Stimulated activated CD4-positive, alpha-beta T cell treated with anti-CD3 and anti-CD28 coated beads, TNF-alpha, amount 100 ng/mL, for 48 hours (primary cell): ENCODE measurements at places on chromosomes 11 and 22.

DNA sequence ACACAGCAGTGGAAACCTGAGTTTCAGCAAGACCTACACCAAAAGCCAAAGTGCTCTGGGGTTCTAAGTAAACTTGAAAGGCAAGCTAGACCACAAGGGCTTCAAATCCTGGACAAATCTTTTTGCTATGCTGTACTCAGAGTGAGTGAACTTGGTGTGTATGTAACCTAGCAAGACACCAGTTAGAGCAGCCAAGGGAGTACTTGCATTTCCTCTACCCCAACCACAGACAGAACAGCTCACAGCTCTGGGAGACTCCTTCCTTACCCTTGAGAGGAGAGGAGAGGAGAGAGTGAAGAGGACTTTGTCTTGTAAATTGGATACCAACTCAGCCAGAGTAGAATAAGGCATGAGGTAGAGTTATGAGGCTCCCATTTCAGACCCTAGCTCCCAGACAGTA lies 71.4 kb downstream of the CTSC start:
- DNase-seq, result no peak

DNA sequence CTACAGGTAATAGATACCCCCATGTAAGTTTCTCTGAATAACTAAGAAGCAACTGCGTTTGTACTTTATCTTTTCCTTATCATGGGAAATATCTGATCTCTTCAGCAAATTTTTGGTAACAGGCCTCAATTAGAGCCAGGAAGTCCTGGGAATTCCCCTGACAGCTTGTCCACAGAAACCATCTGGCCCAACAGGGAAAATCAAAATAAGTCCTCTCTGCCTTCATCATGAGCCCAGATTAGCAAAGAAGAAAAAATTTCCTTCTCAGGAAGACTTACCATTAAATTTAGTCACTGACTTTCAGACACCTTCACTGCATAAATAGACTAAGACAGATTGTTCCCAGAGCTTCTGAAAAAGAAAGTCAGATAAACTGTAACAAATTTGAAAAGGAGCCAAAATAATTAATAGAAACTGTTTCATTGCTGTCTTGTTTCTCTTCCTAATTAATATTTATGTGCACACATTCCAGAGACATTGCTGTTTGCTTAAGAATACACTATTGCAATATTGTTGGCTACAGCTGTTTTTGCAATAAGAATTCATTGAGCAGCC lies 278.1 kb upstream of the FAT3 start:
- no peak for DNase-seq

- DNase-seq, result peak; percentile 37
Observed at GRCh38 chr11:74453373-74453975, 13.9 kb downstream of the KCNE3 start.

- DNase-seq, result no peak
Observed at GRCh38 chr11:102293873-102294601, 23.2 kb upstream of the BIRC3 start.

- no peak for DNase-seq
Observed at GRCh38 chr11:20156280-20156875, 3.9 kb downstream of the DBX1 start.

- DNase-seq, result no peak
Observed at GRCh38 chr11:102957953-102958352, 2.4 kb upstream of the MMP13 start.
